ENCODE measurements at places on chromosomes 12 and 14. TPM values are rescaled to one million over a fixed set of nuclear protein-coding genes. Genes with fewer than 3 reads are reported as not detected.

The CALM1 gene
- 290 TPM for total RNA-seq

The PPP1R36 gene
- total RNA-seq, result 1.1 TPM

The GALNT8 gene
- not detected for total RNA-seq

- peak; percentile 77 for DNase-seq
Measured at GRCh38 chr12:6278439-6279255, 31.8 kb upstream of the PLEKHG6 start.

DNA sequence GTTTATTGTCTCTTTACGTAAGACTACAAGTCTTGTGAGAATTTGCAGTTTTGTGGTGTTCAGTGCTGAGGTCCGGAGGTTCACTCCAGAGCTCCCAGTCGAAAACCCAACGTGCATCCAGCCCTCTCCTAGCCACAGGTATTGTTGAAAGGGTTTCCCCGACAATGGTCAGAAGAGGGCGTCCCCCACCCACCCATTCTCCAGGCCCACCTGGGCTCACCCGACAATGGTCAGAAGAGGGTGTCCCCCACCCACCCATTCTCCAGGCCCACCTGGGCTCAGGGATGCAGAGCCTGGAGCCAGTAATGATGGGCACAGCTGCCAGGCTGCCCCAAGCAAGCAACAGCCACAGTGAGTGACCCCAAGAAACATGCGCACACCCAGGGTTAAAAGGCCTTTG is 126.8 kb upstream of the EVL start:
- no peak for DNase-seq

GRCh38 chr12:84502907-84503787 is 409.5 kb downstream of the SLC6A15 start:
- DNase-seq, result peak; percentile 40

DNA sequence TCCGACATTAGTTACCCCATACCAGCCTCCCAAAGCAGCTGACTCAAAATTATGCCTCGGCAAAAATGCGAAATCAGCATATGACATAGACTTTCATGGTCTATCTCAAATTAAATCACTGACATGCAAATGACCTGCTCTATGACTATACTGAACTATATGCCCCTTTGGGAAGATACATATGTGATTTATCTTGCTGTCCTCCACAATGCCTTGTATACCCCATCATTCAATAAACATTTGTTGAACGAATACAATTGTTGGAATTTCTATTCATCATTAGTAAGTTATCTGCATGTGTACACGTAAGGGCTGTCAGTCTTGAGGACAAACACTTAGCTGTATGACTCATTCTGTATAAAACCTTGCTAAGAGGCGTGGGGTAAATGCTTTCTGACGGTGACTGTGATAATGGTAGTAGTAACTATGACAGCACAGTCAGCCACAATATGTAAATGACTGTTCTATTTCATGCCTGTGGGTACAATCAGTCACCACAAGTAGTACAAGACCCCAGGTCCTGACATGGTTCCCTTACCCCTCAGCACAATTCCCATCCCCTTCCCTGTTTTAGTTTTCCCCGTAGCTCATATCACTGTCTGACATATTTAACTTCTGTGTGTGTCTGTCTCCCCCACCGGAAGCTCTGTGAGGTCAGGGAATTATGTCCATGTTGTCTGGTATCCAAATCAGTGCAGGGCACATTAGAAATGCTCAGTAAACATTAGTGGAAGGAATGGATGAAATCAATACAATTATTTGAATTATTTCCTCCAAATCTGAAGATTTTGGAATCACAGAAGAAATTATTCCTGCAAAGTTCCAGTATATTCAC is 42.8 kb downstream of the STXBP6 start:
- peak; percentile 90 for DNase-seq

DNA sequence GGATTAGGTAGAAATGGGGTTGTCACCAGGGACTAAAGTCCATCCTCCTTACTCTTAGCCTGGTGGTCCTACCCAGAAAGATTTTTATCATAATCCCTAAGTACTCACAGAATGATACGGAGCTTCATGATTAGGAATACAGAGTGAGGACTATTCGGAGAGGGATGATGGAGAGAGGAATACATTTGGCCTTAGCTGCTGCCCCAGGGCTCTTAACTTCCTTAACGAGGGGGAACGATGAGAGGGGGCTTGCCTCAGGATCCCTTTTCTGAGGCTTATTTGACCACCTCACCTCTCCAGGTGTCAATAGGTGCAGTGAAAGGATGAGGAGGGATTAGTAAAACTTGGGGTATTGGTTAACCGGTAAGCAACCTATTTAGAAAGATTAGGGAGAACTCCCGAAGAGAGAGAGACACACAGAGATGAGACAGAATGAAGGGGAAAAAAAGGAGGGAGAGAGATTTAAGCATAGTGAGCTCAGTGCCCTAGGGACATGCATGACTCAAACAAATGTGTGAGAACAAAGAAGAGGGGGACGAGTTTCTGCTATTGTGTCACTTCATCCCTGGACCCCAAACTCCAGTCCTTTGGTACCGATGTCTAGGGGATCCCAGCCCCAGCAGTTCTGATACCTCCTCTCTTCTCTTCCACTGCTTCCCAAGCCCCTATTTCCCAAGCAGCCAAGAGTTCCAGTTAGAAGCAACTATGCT is 1.1 kb downstream of the NFE2 start:
- DNase-seq, result peak; percentile 58
